Prostate gland (tissue), 2 donors: ENCODE measurements at places on chromosomes 13 and 19. TPM values are rescaled to one million over a fixed set of nuclear protein-coding genes. Genes with fewer than 3 reads are reported as not detected.

SHISA7 gene
- total RNA-seq = not detected

TRPC4 gene
- 2.4 TPM for total RNA-seq

- no peak overlapping the region for H3K4me3 ChIP-seq
- no peak for DNase-seq
- no peaks in the 10 kb centered on the region for H3K4me1 ChIP-seq
- H3K36me3 ChIP-seq = no peaks in the 10 kb centered on the region
- no peaks in the 10 kb centered on the region for H3K27me3 ChIP-seq
- peak overlapping the region; percentile 7 for H3K27ac ChIP-seq
These were observed 89.3 kb downstream of the MIPEP start for GRCh38 chr13:23799945-23800344.

DNA sequence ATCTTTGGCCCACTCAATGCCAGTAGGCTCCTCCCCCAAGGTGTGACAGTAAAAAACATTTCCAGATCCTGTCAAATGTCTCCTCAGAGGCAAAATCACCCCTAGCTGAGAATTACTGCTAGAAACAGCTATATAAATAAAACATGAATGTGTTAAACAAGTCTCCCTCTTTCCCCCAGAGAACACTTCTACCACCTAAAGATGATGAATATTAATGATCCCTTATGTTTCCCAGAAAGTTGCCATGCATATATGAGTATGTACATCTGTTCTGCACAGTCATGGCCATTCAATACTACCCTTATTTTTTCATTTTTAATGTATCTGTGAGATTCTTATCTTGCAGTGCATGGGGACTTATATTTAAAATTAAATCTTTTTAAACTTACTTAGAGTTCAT, 230.0 kb downstream of the SHISA2 start:
- H3K4me1 ChIP-seq = no peaks in the 10 kb centered on the region
- DNase-seq = no peak
- H3K4me3 ChIP-seq = no peak overlapping the region
- H3K27ac ChIP-seq = no peak overlapping the region

GRCh38 chr13:74667656-74668203, 533.5 kb upstream of the KLF12 start:
- H3K4me1 ChIP-seq = no peaks in the 10 kb centered on the region
- no peaks in the 10 kb centered on the region for H3K36me3 ChIP-seq
- no peak overlapping the region for H3K4me3 ChIP-seq
- DNase-seq = no peak
